Tongue (tissue), 3 donors: ENCODE measurements at places on chromosomes 2 and 18.
A peak's percentile ranks its signal among the peaks of the same experiment; 100 is the strongest.

GRCh38 chr2:231715988-231716616 is 7.8 kb downstream of the PTMA start:
- no peak for DNase-seq

DNA sequence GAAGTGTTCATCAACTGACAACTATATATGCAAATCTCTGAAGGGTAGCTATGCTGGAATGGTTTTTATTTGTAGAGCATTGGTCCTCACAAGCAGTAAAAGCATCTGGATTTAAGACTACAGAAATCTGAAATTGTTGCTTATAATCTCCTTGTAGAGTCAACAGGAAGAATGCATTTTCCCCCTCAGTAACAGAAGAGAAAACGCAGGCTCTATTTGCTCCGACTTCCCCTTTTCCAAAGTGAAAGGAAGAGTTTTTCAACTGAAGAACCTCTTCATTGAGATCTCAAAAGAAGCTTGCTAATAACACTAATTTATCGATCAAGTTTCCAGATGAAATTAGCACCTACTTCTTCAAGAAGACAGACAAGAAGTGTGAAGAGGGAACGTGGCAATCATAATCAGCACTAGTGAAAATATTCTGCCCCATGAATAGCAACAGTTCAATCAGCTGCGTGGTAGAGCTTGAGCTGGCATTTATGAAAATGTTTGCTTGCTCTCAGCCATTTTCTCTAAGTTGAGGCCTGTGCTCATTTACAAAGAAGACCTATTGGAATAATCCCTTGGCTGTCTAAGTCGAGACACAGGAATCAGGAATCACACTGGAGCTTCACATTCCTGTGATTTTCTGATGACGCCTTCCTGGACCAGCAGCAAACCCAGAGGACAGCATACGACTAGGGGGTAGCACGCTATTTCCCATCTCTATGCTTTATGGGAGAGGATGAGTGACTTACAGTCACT is 43.7 kb downstream of the TGIF1 start:
- no peak for DNase-seq

GRCh38 chr18:77115192-77115953 is 17.2 kb downstream of the MBP start:
- no peak for DNase-seq

- DNase-seq: no peak
Observed at GRCh38 chr2:228594012-228594411, 412.5 kb upstream of the SPHKAP start.

DNA sequence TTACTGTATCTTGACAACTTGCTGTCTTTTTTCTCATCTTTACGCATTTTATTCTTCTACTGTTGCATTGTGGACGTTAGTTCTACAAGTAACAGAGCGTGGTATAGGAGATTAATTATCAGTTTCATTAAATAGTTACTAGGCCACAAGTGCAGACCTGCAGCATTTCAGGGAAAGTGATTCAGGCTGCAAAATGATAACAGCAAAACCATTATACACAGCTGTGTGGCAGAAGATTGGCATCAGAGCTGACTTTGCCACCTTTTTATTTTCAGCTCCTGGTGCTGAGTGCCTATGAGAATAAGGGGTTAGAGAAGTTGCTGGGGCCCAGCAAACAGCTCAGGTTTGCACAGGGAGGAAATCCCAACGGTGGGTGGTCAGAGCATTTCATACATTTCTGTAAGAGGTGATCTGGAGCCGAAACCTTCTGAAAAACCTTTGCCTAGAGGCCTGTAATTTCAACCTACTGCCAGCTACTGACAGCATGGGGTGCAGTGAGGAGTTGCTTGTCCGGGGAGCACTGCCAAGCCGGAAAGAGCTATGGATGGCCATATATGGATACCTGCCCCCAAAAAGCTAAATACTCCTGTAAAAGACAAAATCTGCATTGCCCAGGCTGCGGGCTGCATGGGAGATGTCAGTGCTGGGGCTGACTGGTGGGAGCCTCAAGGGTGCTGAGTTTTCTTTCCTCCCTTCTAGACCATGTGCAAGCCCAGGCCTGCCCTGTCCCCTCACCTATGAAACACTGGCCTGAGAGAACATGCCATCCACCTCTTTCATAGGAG is 2.7 kb upstream of the CCBE1 start:
- DNase-seq: no peak

DNA sequence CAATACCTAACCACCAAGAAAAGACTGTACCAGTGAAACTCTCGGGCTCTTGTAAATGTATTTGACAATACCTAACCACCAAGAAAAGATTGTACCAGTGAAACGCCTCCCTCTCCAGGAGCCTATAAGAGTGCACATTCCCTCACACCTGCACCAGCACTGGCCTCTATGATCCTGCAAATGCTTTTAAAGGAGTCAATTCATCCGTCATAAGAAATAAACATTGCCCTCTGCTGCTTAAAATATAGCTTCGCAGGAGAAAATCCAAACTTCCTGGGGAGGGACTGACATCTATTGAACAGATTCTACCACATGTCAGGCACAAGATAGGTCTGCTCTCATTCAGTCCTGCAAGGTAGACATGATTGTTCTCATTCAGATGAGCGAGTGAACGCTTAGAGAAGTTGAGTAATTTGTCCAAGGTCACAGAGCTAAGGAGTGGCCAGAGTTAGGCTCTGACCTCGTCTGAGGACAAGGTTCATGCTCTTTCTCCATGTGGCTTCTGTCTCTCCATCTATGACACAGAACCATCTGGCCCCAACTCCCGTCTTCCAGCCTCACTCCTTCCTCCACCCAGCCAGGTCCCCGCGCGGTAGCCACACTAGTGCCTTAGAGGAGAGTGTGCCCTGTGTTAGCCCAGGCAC is 38.7 kb downstream of the MCFD2 start:
- DNase-seq: peak; percentile 72

GRCh38 chr2:145292166-145292565 is 772.2 kb upstream of the ZEB2 start:
- DNase-seq: no peak

- no peak for DNase-seq
Observed at GRCh38 chr2:224645722-224646121, 60.6 kb upstream of the CUL3 start.

DNA sequence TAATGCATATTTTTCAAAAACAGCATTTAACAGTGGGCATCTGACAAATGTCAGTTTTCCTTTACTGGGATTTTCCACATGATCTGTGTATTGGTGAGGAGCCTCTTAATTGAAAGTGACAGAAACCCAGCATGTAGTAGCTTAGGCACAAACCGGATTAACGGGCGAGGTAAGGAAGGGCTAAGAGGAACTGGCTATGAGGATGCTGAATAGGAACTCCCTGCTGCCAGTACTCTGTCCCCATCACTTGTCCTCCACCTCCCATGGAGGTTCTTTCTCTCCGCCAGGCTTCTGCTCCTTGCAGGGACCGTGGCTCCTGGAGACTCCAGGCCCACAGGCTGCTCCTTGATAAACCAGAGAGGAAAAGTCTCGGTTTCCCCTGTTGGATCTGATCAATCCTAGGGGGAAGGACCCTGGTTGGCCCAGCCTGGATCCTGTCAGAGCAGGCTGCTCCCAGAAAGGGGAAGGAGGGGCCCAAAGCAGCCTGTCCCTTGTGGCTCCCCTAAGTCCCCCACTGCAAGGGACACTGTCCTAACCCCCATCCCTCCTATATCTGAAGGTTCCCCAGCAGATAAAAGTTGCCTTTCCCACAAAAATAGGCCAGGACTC is 10.3 kb downstream of the TEX44 start:
- no peak for DNase-seq

DNA sequence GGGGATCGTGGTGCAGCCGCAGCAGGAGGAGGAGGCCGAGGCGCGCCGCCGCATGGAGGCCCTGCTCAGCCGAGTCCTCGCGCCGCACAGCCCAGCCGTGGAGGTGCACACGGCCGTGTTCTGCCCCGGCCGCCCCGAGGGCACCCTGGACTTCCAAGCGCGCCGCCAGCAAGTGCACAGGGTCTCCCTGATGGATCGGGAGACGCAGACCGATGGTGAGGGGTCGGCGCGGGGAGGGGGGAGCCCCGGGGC is 5.1 kb upstream of the SPATA3 start:
- no peak for DNase-seq

- DNase-seq: no peak
Observed at GRCh38 chr18:39389800-39390379, 1824.3 kb upstream of the CELF4 start.

DNA sequence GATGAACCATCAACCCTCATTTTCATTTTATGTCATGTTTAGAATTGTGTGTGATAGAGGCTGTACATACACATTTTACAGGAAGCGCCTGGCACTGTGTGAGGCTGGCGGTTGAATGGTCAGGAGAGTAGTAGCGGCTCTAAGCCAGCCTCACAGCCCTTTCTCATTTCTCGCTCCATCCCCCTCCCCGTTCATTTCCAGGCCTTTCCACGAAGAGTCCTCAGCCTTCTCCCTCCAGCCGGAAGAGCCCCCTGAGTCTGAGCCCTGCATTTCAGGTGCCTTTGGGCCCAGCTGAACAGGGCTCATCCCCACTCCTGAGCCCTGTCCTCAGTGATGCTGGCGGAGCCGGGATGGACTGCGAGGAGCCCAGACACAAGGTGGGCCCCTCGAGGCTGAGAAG is 51.8 kb downstream of the STK25 start:
- DNase-seq: no peak

- DNase-seq: no peak
Observed at GRCh38 chr2:3160751-3161330, 216.8 kb downstream of the EIPR1 start.

GRCh38 chr2:29834624-29835023 is 86.8 kb downstream of the ALK start:
- no peak for DNase-seq

DNA sequence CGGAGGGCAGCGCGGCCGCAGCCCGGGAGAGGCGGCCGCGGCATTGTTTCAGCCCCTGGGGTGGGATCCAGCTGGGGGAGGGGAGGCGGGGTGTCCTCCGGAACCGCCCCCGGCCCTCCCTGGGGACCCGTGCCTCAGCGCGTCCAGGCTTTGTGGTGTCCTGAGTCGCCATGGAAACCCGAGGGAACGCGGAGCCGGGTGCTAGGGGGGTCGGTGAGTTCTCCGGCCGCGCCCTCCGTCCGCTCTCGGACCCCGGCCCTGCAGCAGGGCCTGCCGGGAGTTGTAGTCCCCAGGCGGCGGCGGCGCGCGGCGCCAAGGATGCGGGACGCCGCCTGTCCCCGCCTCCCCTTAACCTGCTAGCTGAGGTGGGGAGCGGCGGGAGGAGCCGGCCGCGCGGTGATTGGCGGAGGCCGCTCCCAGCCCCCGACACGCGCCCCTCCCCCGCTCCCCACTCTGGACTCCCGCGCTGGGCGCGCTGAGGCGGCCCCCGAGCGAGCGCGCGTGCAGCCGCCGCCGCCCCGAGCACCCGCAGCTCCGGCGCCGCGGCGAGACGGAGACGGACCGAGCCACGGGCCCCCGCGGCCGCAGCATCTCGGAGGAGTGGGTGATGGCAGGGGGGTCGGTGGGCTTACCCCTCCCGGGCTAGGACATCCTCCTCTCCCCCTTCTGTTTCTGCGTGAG is at the start of gene DPYSL5:
TSS of gene DPYSL5 (plus strand) at position 478 of the 681 bp plus-strand sequence. CDS start 50,368 bp downstream, outside the sequence.
- DNase-seq: peak; percentile 41

GRCh38 chr2:122636097-122636496 is 880.6 kb downstream of the TSN start:
- no peak for DNase-seq

DNA sequence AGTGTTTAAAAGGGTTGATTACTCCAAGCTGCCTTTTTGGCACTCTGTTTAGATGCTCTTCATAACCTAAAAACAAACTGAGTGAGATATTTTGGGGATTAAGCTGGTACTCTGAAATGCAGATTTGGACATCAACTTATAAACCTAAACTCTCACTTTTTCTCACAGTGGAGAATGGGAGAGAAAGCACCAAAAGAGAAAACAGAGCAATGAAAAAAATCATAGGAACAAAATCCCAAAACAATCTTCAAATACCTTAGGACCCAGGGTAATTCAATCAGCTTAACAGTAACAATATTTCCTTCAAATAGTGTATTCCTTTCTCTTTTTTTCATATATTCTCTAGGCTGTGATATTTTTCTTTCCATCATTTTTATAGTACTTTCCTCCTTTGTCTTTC is 11.5 kb downstream of the LRP1B start:
- DNase-seq: no peak

DNA sequence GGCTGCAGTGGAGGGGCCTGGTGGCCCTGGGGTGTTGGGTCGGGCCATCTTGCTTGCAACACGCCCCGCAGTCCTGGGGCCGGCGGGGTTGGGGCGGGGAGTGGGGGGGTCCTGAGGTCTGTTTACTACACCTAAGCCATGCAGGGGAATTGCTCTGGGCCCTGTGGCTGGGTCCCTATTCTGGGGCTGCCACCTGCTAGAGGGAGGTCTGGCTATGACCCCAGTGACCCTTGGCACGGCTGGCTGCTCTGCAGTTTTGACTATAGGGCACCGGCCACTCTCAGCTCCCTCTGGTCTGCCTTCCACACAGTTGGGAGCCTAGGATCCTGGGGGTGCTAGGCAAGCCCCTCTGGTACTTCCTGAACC is 170.6 kb upstream of the GLI2 start:
- DNase-seq: no peak

- no peak for DNase-seq
Observed at GRCh38 chr18:28030458-28030857, 146.5 kb downstream of the CDH2 start.

GRCh38 chr2:133561045-133561852 is 7.0 kb downstream of the NCKAP5 start:
- peak; percentile 88 for DNase-seq

DNA sequence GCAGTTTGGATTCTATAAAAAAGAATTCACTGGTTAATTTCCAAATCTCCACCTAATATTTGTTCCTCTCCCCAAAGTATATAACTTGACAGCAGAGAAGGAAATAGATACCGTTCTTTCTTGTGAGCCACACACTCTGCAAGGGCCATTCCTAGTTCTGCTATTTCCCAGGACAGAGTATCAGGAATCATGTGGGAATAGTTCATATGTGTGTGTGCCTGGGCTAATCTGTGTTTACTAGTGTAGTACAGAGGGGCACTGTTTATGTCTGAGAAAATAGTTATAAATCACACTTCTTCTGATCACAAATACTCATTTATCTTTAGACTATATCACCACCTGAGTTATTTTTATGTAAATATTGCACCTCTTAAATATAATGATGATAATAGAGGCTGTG is 296.7 kb downstream of the ARHGAP15 start:
- DNase-seq: no peak

DNA sequence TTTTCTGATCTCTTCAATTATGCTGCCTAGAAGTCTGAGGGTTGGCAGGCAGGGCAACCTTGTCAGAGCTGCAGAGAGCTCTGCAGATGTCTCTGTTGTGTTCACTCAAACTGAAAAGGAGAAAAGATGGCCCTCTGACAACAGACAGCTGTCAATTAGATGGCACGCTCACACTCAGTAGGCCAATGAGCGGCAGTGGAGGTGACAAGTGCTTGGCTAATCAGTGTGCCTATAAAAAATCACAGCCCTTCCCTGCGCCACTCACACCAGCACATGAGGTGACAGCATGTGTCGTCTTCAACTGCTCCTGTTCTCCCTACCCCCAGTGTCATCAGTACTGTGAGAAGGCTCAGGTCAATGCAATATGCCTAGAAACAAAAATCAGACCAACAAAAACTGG is 203.9 kb downstream of the TCF4 start:
- no peak for DNase-seq

DNA sequence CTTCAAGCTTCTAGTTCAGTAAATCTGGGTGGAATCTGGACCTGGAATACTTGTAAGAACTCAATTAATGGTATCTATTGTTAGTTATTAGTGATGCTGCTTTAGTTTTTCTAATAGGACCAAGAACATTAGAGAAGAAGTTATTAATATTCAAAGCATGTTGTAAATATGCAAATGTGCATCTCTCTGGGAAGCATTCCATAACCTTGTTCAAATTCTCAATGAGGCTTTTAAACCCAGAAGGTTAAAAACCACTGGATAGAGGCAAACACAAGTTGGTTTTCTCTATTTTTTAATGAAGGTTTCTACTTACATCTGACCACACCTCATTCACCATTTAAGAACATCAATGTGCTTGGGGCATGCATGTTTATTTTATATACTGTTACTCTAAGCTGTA is 16.1 kb upstream of the ACVR1C start:
- DNase-seq: no peak
